ENCODE measurements at places on chromosomes 4 and X.
A peak's percentile ranks its signal among the peaks of the same experiment; 100 is the strongest.

- DNase-seq = no peak
These were observed 301.7 kb upstream of the CPEB2 start for GRCh38 chr4:14700544-14700943.

- no peak for DNase-seq
These were observed 1.2 kb upstream of the SOWAHB start for GRCh38 chr4:76898949-76899645.

DNA sequence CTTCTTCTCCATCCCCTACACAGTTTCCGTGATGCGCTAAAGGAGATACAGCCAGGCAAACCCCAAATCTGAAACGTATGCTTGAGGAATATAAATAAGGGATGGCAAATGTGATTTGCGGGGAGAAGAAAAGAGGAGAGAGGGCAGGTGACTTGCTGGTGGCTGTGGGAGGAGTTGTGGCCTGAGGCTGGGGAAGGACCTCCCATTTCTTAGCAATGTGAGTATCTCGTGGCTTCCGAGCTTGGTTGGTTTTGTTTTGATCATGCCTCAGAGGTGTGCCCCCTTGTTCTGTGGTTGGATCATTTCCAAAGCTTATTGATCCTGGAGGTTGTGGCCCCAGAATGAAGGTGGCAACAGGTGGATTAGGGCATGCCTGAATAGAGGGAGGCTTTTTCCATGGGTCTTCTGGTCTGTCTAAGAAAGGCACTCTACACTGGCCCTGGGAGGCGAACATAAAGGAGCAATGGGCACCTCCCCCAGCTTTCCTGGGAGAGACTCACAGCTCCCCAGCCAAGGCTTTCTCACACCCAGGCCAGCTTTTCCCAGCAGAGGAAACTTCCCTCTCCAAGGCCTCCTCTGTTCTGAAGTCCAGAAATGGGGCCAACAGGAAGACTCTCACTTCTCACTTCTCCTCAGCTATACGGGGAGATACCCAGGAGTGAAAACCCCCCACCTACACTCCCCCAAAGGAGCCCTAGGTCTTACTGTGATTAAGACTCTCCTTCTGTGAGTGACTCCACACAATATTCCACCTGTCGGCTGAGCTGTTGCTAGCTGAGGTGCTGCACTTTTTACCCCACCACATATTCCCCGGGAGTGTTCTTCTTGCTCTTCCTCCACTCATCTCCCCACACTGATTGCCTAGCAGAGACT is 40.0 kb downstream of the C4orf51 start:
- DNase-seq = no peak

DNA sequence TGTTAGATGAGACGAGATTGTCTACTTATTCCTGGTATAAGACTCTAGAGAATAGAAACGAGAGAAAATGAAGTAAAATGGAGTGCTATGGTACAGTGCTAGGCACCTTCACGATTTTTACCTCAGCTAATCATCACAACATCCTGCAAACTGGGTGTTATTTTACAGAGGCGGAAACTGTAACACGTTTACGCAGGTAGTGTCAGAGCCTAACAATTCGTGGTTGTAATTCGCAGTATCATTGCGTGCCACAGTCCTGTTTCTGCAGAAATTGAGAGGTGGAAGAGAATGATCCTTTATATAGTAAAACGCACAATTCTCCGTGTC is 383 bp upstream of the TBC1D19 start:
- peak; percentile 83 for DNase-seq

- peak; percentile 46 for DNase-seq
These were observed at the start of gene STATH for GRCh38 chr4:69995526-69996016. Gene STATH (plus strand): TSS chr4:69995966. CDS start chr4:69998438, 2,472 bp downstream.

GRCh38 chrX:48939524-48940228 is 17.7 kb downstream of the OTUD5 start:
- DNase-seq = no peak

GRCh38 chr4:107036584-107037198 is 578 bp upstream of the DKK2 start:
- DNase-seq = no peak

GRCh38 chr4:48777739-48778138 is 2.3 kb downstream of the FRYL start:
- no peak for DNase-seq

DNA sequence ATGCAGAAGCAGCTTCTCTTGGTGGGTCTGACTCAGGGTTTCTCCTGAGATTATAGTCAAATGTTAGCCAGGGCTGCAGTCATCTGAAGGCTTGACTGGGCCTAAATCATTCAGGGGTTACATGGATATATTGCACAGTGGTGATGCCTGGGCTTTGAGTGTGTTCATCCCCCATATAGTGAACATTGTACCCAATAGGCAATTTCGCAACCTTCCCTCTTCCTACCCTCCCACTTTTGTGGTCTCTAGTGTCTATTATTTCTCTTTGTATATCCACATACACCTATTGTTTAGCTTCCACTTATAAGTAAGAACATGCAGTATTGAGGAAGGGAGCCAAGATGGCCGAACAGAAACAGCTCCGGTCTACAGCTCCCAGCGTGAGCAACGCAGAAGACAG is 90.3 kb upstream of the CAMK2D start:
- no peak for DNase-seq

- DNase-seq = no peak
These were observed 42.2 kb downstream of the METTL14 start for GRCh38 chr4:118727360-118727759.

DNA sequence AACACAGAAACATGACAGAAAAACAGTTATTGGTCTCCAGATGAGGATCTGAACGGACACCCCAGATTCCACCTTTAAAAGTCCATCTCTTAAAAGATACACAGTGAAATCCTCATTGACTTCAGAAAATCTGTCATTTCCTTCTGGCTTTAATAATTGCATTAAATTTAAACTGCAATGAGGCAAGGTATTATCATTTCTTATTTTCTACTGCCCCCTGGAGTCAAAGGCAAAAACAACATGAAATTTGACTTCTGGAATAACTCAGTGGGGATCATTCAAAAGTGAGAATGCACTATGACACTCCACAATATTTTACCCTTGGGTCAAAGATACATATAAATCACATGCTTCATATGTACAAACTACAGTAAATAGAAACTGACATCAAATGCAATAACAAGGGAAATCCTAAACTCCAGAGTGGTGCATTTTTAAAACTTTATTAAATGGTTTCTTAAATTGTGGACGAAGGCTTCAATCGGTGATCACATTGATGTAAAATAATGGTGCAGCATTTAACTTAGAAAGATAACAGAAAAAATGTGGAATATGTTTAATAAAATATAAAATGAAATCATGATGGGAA is 56.4 kb upstream of the SPANXN1 start:
- no peak for DNase-seq

DNA sequence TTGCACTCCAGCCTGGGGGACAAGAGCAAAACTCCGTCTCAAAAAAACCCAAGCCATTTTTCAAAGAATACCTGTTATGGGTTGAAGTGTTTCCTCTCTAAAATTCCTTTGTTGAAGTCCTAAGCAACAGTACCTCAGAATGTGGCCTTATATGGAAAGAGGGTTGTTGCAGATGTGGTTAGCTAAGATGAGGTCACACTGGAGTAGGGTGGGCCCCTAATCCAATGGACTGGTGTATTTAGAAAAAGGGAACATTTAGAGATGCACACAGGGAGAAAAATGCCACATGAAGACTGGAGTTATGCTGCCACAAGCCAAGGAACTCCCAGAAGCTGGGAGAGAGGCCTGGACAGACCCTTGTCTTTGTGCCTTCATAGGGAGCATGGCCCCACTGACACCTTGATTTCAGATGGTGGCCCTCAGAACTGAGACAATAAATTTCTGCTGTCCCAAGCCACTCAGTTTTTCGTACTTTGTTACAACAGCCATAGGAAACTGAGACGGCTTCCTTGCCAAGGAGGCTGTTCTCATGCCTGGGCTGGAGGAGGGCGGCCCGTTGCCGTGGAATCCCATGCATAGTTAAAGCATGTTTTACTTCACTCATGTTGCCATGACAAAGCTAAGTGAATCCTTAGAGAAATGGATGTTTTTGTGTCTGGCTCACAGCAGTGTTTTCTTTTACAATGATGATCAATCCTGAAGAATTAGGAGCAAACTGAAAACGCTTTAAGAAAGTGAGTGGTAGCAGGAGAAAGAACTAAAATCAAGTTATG is 16.5 kb downstream of the TRAPPC2 start:
- no peak for DNase-seq

GRCh38 chrX:13647709-13648212 is 5.2 kb upstream of the TCEANC start:
- DNase-seq = peak; percentile 32

DNA sequence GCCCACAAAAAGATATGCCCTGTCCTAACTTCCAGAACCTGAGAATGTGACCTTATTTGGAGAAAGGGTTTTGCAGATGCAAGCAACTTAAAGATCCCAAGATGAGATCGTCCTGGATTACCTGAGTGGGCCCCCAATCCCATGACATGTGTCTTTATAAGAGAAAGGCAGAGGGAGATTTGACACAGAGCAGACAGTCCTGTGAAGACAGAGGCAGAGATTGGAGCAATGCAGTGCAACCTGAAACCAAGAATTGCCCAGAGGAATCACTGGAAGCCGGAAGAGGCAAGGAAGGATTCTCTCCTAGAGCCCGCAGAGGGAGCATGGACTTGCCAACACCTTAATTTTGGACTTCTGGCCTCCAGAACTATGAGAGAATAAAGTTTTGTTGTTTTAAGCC is 171.5 kb downstream of the SMIM20 start:
- DNase-seq = no peak

GRCh38 chrX:40176351-40177116 is 78.8 kb upstream of the BCOR start:
- no peak for DNase-seq

GRCh38 chrX:302975-303374 is 15.6 kb downstream of the GTPBP6 start:
- no peak for DNase-seq

DNA sequence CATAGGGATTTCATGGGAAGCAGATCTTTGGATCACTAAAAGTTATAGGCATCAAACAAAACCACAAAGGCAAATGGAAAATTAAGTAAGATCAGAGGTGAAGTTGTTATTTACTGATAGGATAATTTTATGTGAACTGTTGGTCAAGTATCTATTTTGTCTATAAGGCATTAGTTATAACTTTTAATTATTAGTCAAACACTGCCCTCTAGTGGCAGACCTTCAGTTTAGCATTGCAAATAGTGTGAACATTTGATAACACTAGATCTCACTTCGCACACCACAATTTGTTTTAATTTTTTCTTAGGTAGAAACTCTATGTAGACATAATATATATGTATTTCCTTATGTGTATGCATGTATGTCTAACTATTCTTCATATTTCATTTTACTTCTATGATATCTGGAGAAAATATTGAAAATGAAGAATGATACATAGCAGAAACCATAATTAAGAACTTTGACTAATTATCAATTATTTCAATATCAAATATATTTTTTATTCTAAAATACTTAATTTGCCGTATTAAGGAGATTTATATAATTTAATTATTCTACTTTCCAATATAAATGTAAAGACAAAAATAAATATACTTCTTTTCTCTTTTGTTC is 214.5 kb upstream of the TACR3 start:
- DNase-seq = peak; percentile 27

- no peak for DNase-seq
These were observed 600 bp downstream of the BEX4 start for GRCh38 chrX:103215425-103215991.

- no peak for DNase-seq
These were observed 212.3 kb upstream of the SFRP2 start for GRCh38 chr4:154001193-154001592.

- DNase-seq = no peak
These were observed 4.7 kb upstream of the ATP1B4 start for GRCh38 chrX:120357186-120357585.

GRCh38 chr4:139018501-139018900 is 2.9 kb downstream of the NOCT start:
- no peak for DNase-seq

DNA sequence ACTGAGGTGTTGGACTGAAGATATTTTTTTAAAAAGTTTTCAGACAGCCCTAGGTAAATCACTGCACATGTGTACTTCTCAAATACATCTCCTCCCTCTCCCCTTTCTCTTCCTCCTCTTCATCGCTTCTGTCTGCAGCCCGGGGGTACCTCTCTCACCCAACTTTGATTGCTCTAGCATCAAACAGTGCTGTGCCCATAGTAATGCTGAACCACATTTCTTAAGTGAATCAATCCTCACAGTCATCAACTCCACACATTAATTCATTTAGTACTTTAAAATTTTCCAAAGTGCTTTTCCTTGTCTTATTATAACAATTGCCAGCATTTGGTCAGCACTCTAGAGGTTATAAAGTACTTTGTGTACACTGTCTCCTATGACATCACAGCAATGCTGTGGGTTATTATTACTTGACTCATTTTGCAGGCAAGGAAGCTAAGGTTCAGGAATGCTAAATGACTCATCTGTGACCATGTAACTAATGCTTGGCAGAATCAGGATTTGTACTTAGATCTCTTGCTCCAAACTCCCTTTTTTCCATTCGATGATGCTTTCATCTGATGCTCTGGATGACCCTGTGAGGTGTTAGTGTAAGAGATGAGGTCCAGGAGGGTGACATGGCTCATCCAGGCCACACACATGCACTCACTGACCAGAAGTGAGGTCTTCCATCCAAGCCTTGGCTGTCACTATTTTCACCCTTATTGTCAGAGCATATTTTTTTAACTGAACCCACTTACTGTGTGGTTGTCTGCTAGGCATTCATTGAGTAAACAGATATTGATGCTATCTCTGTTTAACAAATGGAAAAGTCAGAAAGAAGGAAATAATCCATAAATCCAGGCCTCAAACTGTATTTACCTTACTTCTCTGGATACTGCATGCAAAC is 58.8 kb downstream of the RHOH start:
- peak; percentile 98 for DNase-seq

GRCh38 chrX:125205133-125205917 is 114.3 kb upstream of the TEX13C start:
- DNase-seq = no peak

DNA sequence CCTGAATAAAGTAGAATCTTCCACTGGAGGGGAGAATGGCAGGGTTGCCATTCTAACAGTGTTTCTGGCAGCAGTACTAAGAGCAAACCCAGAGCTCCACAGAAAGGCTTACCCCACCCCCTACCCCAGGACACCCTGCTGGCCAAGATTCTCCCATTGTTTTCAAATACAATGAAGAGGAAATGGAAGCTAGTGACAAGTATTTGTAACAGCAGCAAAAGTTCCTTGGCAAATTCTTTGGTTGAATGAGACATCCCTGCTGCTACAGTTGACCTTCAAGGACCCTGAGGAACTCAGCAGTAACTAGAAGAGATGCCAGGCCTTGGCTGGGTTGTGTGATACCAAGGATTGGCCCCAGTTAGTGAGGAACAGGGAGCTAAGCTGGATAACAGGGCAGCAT is 124.2 kb upstream of the DGKK start:
- DNase-seq = no peak

DNA sequence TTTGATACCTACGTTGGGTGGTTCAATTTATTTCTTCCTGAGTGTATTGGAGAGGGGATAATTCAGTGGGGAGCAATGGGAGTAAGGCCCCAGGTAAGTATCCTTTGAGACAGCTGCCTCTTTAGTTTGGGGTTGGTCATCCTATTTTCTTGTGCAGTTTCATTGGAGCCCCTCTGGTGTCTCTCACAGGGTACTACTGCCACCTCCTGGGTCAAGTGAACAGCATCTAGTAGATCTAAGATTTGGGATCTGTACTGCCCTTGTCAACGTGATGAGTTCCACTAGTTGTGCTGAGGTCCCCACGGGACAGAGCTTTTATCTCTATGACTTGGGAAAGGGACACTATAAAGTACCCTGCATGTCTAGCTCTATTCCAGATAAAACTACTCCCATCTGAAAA is 80.6 kb downstream of the PBDC1 start:
- peak; percentile 17 for DNase-seq
